Upper lobe of right lung (tissue), 1 donor: ENCODE measurements at places on chromosomes 1 and 21.
A peak's percentile ranks its signal among the peaks of the same experiment; 100 is the strongest.

DNA sequence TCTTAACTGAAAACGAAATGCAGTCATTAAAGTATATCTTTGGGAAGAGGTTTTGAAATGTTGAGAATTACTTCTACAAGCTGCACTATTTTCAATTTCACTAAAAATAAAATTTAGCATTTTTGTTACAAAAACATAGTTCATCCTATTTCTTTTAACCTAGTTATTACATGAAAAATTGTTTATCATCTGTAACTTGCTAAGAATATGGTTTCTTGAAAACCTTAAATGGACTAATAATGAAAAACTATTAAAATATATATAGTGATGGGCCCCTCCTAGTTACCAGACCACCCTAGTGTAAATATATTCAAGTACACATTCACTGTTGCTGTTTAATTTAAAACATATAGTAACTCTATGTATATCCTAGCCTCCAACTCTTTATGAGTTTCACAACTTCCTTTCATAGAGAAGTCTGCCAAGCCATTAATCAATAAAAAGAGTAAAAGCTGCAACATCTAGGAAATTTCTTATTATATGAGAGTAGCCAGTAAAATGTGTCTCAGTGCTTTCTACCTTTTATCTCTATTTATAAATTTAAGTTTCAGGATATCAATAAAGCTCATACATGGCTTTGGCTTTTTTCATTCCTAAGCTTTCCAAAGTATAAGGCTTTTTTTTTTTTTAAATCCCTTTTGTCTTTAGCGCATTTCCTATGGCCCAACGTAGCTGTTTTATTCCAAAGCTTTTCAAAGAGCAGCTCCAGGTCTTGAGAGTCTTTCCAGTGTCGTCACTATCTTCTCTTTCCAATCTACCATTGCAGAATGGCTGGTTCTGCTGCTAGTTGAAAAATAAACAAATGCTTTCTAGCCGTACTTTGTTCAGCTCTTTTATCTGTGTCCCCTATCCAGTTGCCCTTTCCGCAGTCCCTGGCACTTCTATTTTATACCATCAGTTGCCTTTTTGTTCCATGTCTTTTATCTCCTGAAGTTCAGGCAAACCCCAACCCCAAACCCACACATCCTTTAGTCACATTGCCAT, 6.5 kb downstream of the IRF2BP2 start:
- no peak for DNase-seq

DNA sequence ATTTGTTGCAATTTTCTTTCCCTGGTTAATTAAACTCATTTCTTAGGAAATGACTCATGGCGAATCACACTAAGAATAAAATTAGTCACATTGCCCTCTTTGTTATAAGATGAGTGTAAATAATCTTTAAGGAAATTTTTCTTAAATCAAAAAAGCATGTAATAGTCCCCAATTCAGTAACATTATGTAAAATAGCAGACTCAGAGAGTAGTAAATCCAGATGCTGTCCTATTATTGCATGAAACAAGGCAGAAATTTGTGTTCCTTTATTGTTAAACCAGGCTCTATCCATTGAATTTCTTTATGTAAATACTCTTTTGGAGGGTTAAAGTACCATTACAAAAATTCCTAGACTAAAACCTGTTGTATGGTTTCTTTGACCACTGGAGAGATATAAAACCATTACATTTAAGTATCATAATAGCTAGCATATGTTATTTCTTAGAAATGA, 154.5 kb upstream of the C1orf87 start:
- DNase-seq = no peak

DNA sequence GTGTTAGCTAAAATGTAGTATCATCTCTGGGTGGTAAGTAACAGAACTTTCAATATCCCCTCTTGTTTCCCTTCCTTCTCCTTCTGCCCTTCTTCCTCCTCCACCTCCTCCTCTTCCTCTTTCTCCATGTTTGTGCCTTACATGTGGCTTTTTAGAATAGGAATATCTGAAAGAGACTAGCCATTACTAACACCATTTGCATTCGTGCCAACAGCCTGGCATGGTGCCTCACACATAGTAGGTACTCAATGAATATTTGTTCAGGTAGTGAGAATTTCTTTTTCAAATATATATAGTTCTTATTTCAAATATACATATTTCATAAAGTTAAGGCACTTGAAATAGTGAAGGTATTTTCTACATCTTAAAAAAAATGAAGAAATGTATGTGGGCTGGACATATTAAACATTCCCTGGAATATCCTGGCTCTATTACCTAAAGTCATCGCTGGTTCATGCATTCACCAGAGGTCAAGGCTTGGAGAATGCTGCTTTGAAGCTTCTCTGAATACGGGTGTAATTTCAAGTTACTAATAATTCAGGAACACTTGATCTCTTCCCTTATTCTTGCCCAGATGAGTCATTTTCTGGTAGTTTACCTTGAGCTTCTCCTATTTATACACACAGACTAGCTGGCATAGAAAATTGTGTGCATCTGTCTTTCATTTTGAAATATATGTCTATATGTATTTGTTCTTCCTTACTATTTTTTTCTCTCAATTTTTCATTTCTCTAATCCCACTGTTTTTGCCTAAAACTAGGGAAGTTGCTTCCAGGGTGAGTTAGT, 319.4 kb downstream of the TGFB2 start:
- DNase-seq = no peak

DNA sequence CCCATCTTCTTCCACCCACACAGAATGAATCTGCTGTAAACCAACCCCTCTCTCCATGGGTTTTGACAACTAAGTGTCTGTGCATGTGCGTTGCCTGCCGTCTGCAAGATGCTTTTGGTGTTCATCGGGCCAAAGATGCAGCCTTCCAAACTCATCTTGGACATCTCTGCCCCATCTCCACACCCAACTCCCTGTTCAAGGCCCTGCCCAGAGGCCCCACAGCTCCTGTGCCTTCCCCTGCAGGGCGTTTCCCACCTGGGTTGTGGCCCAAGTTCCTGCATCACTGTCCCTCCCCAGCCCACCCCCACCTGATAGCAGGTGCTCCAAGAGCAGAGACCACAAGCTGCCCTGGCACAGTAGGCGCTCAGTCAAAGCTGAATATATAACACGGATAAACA, 103.2 kb downstream of the BCAR3 start:
- DNase-seq = no peak

DNA sequence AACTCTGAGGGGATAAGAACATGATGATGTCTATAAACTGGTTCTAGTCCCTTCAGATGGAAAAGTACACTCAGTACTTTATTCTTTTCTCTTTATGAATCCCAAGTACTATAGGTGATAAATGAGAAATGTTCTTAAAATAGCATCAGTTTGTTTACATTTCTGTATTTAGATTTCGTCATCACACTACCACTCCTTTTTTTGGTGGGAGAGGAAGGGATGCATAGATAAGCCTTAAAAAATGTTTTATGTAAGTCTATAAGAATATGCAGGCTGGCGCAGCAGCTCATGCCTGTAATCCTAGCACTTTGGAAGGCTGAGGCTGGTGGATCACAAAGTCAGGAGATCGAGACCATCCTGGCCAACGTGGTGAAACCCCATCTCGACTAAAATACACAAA, 144.8 kb downstream of the USP25 start:
- DNase-seq = no peak

DNA sequence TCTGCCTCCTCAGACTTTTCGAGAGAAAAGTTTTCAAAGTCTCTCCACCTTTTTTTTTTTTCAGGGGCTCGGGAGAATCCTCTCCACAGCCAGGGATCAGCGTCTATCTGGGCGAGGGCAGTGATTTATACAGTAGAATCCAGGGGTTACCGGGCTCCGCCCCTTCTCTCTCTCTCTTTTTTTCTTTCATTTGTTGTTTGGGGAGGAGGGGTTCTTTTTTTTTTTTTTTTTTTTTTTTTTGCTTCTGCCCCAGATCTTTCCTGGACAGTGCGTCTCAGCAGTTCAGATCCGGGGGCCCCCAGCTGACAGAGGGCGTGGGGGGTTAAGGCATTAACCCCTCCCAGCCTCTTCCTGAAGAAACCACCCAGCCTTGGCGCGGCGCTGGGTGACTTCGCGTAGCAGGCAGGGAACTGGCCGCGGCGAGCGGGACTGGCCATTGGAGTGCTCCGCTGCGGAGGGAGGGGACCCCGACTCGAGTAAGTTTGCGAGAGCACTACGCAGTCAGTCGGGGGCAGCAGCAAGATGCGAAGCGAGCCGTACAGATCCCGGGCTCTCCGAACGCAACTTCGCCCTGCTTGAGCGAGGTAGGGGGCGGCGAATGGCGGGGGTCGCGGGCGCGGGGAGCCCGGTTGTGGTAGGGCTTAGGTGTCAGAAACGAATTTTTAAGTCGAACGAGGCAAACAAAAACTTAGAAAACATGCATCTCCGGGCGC, at the start of gene S1PR1:
Gene S1PR1 (plus strand): TSS at position 504 of the 713 bp plus-strand sequence. CDS start 1,966 bp downstream, outside the sequence.
- DNase-seq = peak; percentile 83

DNA sequence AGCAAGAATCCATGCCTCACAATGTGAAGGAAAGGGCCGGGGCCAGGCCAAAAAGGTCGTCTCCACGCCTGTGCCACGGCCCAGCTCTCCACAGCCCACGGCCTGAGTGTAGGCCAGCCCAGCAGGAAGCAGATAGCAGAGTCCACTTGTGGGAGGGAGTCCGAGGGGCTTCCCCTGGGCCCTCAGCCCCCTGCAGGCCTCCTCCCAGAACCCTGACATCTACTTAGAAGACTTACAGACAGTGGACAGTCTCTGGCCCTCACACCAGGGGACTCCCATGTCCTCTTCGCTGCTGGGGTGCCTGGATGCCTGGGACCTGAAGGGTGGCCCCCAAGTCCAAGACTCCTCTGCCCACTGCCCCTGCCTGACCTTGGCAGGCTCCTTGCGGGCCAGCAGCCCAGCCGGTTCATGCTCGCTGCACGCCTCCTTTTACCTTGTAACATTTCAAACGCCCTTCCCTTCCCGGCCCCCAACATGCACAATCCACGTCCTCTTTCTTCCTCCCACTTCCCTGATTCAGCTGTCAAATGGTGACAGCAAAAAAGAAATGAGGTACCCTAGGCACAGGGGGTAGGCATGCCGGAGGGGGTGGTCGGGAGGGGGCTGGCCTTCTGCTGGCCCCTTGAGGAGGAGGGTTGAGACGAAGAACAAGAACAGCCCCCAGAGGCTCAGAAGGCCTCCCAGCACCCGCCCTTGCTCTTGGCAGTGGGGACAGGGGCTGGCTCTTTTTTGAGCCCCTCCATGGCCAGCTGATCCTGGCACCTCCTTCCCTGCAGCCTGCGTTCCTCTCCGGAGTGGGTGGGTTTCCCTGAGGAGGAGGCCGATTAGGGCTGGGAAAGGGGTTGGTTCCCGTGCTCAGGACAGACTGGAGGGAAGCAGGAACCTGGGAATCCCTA, 997 bp upstream of the PTPN7 start:
- peak; percentile 50 for DNase-seq

DNA sequence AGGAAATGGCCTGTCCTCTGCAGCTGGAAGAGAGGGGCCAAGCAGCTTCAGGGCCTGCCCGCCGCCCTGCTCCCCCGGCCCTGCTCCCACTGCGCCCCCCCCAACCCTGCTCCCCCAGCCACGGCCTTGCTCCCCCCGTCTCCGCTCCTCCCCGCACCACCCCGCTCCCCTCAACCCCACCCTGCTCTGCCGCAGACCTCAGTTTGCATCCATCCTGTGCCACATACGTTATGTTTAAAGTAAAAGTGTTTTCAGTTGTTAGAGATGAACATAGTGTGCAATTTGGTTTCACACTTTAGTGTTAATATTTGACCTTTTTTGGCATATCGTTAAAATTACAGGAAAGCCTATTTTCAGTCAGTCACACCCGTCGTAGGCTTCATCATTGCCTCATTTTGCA, 34.1 kb upstream of the DIP2A start:
- DNase-seq = no peak

DNA sequence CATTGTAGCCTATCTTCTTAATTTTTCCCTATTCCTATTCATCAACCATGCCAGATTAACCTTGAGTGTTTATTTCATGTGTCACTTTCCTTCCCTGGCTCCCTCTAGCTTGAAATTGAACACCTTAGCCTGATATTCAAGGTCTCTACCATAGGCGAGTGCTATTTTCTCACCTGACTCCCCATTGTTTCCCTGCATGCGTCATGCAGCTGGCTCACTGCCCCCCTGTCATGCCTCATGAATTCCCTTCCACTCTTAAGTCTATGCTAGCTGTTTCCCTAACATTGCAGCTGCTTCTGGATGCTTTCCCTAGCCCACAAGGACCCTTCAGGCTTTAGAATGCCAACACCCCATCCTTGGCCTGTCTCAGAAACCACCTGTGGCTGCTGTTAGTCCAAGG, 56.7 kb upstream of the CD1D start:
- no peak for DNase-seq

- DNase-seq = peak; percentile 94
Observed at GRCh38 chr1:12596007-12596821, 21.8 kb downstream of the DHRS3 start.

GRCh38 chr1:235597867-235598553, 51.6 kb downstream of the GNG4 start:
- DNase-seq = no peak

DNA sequence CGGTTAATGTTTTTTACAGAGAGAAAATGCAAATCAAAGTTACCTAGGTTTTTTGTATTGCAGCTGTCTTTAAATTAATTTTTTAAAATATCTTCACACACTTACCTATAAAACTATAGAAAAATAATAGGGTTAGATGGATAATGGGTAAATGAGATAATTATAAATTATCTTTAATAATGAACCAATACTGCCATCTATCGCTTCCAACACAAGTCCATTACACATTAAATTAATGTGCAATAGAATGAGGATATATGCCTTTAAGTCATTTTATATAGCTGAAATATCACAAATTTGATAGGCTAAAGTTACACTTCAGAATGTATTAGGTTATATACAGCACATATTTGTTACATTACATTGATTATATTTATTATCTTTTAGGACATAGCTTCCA, 2212.8 kb downstream of the MRPL39 start:
- DNase-seq = no peak

- DNase-seq = no peak
Observed at GRCh38 chr1:71850936-71851335, 431.4 kb downstream of the NEGR1 start.

DNA sequence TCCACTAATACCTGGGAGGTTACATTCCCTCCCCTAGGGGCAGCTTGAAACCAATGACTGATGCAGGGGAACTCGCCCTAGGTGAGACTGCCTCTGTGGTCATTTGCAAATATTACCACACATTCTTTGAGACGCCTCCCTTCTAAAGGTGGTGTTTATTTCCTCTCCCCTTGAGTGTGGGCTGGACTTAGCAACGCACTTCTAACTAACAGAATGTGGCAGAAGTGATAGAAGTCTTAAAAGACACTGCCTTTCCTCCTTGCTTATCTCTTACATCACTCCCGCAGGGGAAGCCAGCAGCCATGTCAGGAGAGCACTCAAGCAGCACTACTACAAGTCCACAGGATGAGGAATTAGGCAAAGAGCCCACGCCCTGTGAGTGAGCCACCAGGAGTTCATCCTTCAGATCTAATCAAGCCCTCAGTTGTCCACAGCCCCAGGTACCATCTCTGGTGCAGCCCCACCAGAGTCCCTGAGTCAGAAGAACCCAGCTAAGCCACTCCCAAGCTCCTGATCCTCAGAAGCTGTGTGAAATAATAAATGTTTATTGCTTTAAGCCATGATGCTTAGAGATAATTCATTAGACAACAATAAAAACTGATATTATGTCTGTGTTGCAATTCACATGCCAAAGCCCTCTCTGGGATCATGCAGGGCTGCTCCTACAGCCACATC, 14.8 kb upstream of the MATN1 start:
- DNase-seq = no peak
